Stomach (tissue), 19 donors: ENCODE measurements at places on chromosomes 7 and 10. TPM values are rescaled to one million over a fixed set of nuclear protein-coding genes. Genes with fewer than 3 reads are reported as not detected.
A peak's percentile ranks its signal among the peaks of the same experiment; 100 is the strongest.

GRCh38 chr10:78025685-78026364, 3.5 kb downstream of the POLR3A start:
- H3K36me3 ChIP-seq: peaks cover 49% of the 10 kb centered on the region
- DNase-seq: no peak
- no peak overlapping the region for H3K27ac ChIP-seq
- H3K4me3 ChIP-seq: no peak overlapping the region
- H3K27me3 ChIP-seq: no peaks in the 10 kb centered on the region

- DNase-seq: no peak
- no peak overlapping the region for H3K27ac ChIP-seq
- peaks cover 4% of the 10 kb centered on the region for H3K4me1 ChIP-seq
- no peak overlapping the region for H3K4me3 ChIP-seq
- H3K27me3 ChIP-seq: no peaks in the 10 kb centered on the region
These were observed 199.7 kb upstream of the AOAH start for GRCh38 chr7:36923943-36924436.

GRCh38 chr7:76423666-76424412, 911 bp upstream of the ZP3 start:
- no peak for DNase-seq
- no peaks in the 10 kb centered on the region for H3K4me1 ChIP-seq
- H3K27me3 ChIP-seq: no peaks in the 10 kb centered on the region
- no peak overlapping the region for H3K4me3 ChIP-seq

GRCh38 chr7:2055956-2056355, 176.8 kb downstream of the MAD1L1 start:
- no peak for DNase-seq
- H3K27me3 ChIP-seq: no peaks in the 10 kb centered on the region
- H3K27ac ChIP-seq: no peak overlapping the region
- no peak overlapping the region for H3K4me3 ChIP-seq

DNA sequence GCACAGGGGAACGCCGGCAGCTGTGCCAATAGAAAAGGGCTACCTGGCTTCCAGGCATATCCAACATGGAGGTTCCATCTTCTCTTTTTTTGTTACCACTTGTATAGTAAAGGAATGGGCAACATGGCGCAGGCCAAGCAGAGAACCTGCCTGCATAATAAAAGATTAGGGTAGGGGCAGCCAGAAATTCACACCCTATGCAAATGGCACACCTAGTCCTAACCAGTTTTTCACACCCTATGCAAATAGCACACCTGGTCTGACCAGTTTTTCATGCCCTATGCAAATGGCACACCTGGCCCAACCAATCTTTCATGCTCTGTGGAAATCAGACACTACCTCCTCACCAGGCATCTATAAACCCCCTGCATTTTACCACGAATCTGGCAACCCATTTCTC, 369.5 kb downstream of the IPMK start:
- no peaks in the 10 kb centered on the region for H3K4me1 ChIP-seq
- H3K27ac ChIP-seq: no peak overlapping the region
- peak; percentile 50 for DNase-seq
- H3K36me3 ChIP-seq: no peaks in the 10 kb centered on the region
- H3K4me3 ChIP-seq: no peak overlapping the region

GRCh38 chr10:2547606-2548005, 519.7 kb upstream of the PFKP start:
- no peak overlapping the region for H3K27ac ChIP-seq
- H3K4me1 ChIP-seq: no peaks in the 10 kb centered on the region
- no peak overlapping the region for H3K4me3 ChIP-seq
- DNase-seq: no peak
- no peaks in the 10 kb centered on the region for H3K27me3 ChIP-seq
- H3K36me3 ChIP-seq: no peaks in the 10 kb centered on the region

DNA sequence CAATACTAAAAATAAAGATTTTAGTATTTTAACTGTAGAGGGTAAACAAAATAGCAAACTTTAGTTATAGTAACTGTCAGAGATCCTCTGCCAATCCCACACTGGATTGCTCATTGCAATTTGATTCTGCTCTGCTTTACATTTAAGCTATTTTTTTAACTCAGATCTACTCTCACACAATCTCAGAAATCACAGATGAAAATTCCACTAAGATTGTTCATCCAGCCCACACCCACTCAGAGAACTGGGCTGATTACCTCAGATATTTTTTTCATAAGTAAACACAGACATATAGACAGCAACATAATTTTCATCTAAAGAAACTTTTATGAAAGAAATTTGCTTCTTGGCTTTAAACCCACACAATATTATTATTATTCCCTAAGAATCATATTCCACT, 7.0 kb downstream of the OSBPL3 start:
- H3K4me1 ChIP-seq: no peaks in the 10 kb centered on the region
- no peak overlapping the region for H3K4me3 ChIP-seq
- DNase-seq: no peak
- no peaks in the 10 kb centered on the region for H3K27me3 ChIP-seq
- H3K27ac ChIP-seq: no peak overlapping the region

C10orf90 gene
- total RNA-seq: not detected

VSTM4 gene
- total RNA-seq: 17.0 TPM

GRID2IP gene
- total RNA-seq: not detected

CALML5 gene
- not detected for total RNA-seq
